ENCODE measurements at places on chromosomes 3 and 15.
A peak's percentile ranks its signal among the peaks of the same experiment; 100 is the strongest.

GRCh38 chr15:40630313-40630712, 36.3 kb downstream of the KNL1 start:
- DNase-seq: no peak

- no peak for DNase-seq
These were observed 515.3 kb downstream of the ZBBX start for GRCh38 chr3:166864473-166865467.

DNA sequence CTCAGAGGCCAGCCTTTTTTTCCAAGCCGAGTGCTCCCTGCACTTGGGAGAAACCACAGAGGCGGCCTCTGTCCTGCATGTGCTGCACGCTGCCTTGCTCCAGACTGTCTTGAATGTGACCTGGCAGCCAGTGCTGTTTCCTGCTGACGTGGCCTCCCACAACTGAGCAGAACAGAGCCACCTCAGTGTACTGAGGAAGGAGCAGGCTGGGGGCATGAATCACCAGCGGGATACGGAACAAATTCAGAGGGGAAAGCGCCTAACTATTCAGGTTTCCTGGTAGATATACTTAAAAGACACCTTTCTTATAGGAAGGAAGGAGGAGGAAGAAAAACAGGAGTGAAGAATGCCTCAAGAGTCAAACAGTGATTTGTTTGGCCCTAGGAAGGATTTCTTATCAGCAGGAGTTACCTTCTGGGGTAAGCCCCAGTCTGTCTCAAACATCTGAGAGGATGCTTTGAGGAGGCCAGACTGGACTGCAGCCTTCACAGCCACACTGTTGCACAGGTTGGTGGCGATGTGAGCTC, 114.0 kb downstream of the FNDC3B start:
- peak; percentile 82 for DNase-seq

GRCh38 chr3:50532062-50532705, 28.8 kb upstream of the CACNA2D2 start:
- DNase-seq: no peak
